ENCODE measurements at places on chromosomes 12 and 14.

- peak; percentile 20 for DNase-seq
Measured at GRCh38 chr14:55129086-55129427, at the start of gene LGALS3. Gene LGALS3 (plus strand): TSS chr14:55129252. CDS start chr14:55137374, 8,122 bp downstream.

- DNase-seq = no peak
Measured at GRCh38 chr12:75674393-75674792, 163.0 kb upstream of the KRR1 start.

DNA sequence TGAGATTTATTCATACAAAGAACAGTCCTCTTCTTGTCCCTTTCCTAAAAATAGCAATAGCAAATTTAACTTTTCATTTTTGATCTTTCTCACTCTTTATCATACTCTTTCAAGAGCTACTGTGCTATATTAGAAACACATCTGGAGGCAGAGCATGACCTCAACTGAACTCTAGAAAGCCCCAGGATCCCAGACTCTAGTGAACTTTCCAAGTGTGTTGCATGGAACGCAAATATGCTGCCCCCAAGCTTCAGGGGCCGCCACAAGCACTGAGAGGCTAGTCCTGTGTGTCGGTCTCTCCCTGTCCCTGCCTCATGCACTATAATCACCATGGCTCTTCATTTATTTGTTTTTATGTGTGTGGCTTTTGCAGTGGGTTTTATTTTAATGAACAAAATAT is 38.7 kb upstream of the ZNF641 start:
- DNase-seq = no peak

- DNase-seq = no peak
Measured at GRCh38 chr14:90649557-90650135, 166.6 kb downstream of the TTC7B start.

GRCh38 chr14:81805785-81806184 is 272.1 kb upstream of the SEL1L start:
- no peak for DNase-seq

GRCh38 chr12:5785601-5786000 is 159.5 kb downstream of the ANO2 start:
- no peak for DNase-seq

DNA sequence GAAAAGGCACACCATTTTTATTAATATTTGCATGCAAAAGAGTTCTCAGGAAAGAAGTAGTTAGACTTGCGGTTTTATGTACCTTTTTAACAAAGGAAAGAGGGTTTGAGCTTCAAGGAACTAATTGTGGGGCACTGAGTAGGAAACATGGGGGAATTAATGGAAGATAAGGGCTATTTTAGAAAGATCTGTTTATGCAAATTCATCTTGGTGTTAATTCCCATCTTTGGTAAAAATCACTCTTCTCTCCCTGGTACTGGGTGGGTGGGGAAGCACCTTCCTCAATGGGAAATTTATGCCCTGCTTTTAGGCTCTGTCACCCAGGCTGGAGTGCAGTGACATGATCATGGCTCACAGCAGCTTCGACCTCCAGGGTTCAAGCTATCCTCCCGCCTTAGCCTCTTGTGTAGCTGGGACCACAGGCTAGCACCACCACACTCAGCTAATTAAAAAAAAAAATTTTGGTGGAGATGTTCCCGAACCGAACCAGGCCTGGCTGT is 30.1 kb upstream of the RESF1 start:
- peak; percentile 39 for DNase-seq

- no peak for DNase-seq
Measured at GRCh38 chr12:54053003-54053750, 458 bp upstream of the HOXC4 start.

GRCh38 chr12:57046947-57047890 is 2.7 kb downstream of the MYO1A start:
- no peak for DNase-seq

- DNase-seq = no peak
Measured at GRCh38 chr14:29851397-29851796, 76.2 kb downstream of the PRKD1 start.

DNA sequence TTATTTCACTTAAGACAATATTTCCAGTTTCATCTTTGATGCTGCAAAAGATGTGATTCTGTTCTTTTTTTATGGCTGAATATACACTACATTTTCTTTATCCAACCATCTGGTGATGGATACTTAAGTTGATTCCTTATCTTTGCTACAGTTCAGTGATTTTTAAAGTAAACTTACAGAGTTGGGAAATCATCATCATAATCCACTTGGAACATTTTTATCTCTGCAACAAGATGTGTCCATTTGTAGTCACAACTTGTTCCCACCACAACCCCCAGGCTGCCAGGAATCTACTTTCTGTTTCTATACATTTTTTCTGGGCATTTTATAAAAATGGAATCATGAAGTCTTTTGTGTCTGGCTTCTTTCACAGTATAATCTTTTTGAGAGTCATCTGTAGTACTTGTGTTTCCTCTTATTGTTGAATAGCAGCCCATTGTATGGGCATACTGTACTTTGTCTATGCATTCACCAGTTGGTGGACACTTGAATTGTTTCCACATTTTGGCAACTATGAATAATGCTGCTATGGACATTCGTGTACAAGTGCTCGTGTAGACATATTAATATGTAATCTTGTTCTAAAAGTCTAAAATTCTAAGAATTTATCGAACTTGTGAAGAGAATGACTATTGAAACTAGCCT is 212.5 kb upstream of the DDHD1 start:
- DNase-seq = no peak

DNA sequence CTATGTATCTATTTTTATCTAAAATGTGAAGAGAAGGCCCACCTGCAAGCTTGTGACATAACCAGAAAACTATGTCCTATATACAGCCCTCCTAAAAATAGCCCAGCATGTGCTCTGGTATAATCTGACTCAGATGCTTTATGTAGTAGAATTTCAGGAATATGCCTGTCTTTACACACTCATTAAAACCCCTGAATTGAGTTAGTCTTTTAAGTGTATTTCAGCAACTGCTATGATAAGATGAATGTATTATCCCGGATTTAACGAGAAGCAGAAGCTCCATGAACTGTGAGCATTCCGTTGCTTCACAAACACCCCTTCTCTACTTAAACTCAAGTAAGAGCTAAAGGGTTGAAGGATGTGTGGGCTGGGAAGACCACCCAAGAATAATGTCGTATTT is 89.9 kb upstream of the PRICKLE1 start:
- no peak for DNase-seq

DNA sequence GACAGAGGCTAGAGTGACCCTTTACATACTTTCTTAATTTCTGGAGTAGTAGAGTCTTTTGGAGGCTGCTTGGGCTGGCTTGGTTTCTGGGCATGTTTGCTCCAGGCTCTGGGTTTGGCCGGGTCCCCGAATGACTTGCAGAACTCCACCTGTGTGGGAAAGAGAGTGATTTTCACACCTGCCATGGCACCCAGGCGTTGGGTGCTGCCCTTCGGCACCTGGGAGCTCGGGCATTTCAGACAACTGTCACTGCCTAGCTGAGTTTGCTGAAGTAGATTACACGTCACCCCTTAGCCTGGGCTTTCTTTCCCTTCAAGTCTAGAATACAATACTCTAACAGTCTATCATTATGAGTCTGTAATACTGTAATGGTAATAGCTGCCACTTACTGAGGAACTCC is 6.1 kb downstream of the RBM19 start:
- DNase-seq = no peak

DNA sequence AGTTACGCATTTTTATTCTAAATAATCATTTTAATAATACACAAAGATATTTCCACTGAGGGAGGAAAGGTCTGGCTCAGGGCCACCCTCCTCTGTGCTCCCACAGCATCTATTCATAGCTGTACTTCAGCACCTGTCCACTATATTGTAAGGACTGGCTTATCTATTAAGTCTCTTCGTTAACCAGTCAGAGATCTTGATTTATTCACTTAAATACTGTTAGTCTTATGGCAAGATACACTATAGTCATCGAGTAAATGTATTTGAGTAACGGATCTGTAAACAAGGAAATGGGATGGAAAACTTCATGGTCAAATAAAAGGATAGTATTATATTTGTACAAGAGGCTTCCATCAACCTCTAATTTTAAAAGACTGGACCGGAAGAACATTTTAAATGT is 54.6 kb downstream of the SPTLC2 start:
- no peak for DNase-seq

DNA sequence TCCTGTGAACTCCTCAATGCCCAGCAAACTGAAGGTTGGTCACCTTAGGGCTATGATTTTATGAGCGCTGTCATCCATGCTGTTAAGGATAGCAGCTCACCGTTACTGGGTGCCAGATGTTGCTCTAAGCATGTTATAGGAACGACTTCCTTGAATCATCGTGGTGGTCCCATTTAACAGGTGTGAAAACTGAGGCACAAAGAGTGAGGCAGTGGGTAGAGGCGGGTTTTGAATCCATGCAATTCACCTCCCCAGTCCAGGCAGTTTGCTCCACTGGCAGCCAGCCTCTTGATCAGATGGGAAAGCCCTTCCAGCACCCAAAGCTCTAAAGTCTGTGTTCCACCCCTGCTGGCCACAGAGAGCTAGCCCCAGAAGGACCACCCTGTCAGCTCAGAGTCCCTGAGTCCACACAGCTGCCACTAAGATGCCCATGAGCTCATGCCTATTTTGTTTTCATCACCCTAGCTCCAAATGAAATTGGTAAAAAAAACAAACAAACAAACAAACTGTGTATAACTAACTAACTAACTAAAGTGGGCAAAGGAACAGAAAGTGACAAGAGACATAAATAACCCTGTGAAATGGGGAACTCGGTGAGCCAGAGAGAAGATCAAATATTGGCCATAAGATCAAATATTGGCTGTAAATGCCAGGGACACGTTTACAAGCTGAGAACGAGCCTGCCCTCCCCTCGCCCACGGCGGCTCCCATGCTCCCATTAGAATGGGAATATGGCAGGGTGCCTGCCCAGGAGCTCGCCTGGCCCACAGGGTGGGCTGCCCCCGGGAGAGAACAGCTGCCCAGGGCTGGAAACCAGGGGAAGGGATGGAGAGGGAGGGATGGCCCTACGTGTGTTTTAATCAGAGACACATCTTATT is 72.3 kb upstream of the RFLNA start:
- DNase-seq = no peak
